ENCODE measurements at places on chromosomes 5 and 9.
A peak's percentile ranks its signal among the peaks of the same experiment; 100 is the strongest.

DNA sequence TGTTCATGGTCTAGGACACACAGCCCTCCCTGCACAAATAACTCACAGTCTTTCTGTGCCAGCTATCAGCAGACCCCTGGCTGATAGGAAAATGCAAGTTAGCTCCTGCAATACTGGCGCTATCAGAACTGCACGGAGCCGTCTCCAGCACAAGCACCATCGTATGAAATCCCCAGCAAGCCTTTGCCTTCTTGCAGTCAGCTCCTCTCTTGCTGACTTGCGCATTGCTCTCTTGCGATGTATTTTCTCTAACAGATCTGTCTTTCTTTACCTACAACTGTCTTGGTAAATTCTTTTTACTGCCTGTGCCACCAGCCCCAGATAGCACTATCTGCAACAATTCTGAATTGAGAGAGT is 25.1 kb upstream of the UGCG start:
- no peak for DNase-seq

DNA sequence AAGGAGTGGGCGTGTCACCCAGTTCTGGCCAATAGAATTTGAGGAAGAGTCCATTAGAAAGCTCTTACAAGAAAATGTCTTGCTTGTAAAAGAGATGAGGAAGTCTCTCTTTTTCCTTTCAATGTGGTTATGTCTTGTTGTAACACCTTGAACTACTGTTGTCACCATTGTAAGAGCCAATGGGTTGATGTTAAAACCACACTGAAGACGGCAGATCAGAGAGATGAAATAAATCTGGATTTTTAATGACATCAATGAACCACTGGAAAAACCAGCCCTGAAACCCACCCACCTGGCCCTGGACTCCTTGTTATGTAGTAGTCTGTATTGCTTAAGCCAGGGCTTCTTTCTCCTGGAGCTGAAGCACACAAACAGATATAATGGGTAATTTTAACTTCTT is 83.8 kb upstream of the ERCC6L2 start:
- DNase-seq = no peak

DNA sequence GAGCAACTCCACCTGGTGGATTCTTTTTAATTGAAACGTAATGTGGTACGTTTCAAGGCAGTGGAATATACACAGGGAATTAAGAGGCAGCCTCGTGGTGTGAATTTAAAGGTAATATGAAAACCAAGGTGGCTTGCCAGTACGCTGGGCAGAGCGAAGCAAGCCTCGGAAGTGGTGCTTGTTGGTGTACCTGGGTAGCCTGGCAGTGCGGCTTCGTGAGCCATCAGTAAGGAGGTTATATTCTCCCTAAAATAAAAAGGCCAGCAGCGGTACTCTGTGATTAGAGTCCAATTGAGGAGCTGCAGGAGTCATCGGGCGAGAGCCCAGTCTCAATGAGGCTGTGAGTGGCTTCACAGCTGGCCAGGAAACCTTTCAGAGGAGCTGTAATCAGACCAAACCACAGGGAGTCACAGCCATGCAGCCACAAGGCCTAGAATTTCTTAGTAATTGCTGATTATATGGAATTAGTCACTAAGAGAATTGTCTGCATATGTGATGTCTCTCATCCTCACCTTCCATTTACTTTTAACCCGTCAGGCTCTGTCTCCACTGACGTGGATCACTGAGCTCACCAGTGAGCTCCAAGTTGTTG is 57.7 kb downstream of the DCP2 start:
- DNase-seq = peak; percentile 76

GRCh38 chr5:166671811-166672210 is 1619.6 kb upstream of the WWC1 start:
- no peak for DNase-seq

DNA sequence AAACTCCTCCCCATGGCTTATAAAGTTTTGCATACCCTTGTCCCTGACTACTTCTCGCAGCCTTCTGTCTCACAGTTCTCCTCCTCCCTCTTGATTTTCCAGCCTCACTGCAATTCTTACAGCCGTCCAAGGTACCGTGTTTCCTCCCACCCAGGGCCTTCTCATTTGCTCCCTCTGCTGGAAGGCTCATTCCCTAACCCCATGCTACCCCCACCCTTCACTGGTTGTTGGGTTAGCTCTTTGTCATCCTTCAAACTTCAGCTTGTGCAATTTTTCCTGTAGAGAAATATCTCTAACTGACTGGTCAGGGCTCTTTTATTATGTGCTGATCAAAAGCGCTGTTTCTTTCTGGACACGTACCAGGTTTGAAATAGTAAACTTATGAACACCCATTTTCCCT is 329.2 kb downstream of the EBF1 start:
- no peak for DNase-seq

GRCh38 chr9:68495247-68495646 is 45.4 kb downstream of the TMEM252 start:
- DNase-seq = no peak

DNA sequence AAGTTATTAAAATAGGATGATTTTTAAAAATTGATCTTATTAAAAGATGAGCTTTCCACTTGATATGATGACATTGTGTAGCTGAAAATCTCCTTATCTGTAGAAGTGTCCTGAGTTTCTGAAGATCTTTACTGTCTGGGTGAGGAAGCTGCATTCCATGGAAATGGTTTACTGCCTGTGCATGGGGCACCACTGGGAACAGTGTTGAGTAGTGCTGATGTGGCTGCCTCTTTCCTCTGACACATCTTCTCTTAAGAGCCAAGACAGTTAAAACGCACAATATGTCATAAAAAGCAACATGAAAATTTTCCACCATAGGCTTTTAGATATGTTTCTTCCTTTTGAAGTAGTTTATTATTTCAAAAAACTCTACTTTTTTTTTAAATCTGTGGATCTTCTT is 24.6 kb downstream of the SECISBP2 start:
- DNase-seq = no peak

DNA sequence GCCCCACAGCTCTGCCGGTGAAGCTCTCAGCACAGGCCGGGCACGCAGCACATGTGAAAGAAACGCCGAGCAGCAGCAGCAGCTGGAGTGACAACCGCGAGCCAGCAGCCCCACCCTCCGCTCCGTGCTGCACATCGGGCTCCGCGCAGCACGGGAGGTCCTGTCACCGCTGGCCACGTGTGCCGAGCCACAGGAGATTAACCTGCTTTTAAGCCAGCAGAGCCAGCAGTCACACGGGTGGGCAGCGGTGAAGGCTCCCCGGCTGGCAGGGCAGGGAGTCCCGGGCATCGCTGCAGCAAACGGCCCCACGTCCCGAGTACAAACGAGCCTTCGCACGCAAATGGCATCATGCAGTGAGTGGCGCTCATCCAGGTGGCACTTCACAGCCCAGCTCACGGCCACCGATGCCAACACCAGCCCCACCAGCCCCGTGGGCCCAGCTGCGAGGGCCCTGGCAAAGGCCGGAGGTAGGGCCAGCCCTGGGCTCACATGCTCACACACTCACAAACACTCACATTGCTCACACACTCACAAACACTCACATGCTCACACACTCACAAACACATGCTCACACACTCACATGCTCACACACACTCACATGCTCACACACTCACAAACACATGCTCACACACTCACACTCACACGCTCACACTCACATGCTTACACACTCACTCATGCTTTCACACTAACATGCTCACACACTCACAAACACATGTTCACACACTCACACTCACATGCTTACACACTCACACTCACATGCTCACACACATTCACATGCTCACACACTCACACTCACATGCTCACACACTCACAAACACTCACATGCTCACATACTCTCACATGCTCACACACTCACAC is 11.1 kb downstream of the CCDC187 start:
- DNase-seq = no peak

GRCh38 chr5:67154556-67155206 is 41.9 kb downstream of the CD180 start:
- DNase-seq = no peak

DNA sequence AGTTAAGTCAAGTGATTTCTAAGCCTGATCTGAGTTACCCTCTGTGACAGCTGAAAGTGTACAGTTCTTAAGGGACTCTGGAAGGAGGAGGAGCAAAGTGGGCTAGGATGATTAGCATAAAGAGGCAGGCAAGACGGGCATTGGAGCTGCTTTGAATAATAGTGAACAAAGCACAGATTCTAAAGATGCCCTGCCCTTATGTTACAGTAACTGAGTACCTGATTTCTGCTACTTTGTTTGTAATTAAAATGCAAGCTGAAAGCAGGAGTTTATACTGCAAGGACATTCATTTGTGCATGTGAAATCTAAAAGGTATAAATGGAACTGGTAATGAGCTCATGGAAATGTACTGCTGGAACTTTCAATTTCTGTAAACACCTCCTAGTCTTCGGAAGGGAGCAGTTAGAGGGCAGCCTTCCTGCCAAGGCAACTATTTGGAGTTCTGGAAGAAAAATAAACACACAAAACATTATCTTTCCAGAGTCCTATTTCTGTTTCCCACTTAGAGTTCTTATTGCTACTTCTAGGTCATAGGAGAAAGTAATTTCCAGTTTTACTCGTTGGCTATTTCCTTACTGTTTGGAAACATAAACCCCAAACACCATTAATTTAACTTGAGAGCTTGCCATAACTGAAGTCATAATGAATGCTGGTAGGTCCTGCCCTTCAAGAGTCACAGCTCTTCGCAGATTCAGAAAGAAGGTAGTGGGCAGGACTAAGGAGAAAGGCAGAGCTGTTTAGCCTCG is at the start of gene RANBP3L:
RANBP3L (minus strand) TSS at position 45 of the 746 bp plus-strand sequence. CDS start 486 bp downstream, outside the sequence.
- DNase-seq = no peak

DNA sequence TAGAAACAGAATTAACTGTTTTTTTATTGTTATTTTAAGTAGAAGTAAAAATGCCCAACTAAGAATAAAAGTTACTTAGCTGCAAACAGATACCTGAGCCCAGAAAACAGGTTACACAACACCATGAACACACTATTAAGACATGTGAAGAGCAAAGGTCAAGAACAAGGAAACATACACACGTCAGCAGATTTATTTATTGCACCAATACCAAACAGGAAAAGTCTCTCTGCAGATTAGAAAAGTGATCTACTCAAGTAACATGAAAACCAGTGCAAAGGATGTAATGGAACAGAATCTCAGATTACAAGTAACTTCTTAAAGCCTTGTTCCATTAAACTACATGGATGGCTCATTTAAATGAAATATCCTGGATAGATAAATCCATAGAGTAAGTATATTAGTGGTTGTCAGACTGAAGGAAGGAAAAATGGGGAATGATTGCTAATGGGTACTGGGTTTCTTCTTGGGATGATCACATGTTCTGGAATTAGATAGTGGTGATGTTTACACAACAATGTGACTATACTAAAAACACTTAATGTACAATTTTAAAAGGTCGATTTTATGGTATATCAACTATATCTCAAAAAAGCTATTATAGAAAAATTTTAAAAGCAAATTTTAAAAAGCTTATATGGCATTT is 6.1 kb downstream of the SAR1B start:
- DNase-seq = no peak

- no peak for DNase-seq
Observed at GRCh38 chr9:132985489-132985888, 7.0 kb downstream of the GFI1B start.

- no peak for DNase-seq
Observed at GRCh38 chr5:16883176-16883575, 52.9 kb downstream of the MYO10 start.

GRCh38 chr5:144191998-144192397 is 21.3 kb downstream of the KCTD16 start:
- DNase-seq = peak; percentile 43

- DNase-seq = no peak
Observed at GRCh38 chr5:55146080-55146479, 13.9 kb upstream of the GPX8 start.

DNA sequence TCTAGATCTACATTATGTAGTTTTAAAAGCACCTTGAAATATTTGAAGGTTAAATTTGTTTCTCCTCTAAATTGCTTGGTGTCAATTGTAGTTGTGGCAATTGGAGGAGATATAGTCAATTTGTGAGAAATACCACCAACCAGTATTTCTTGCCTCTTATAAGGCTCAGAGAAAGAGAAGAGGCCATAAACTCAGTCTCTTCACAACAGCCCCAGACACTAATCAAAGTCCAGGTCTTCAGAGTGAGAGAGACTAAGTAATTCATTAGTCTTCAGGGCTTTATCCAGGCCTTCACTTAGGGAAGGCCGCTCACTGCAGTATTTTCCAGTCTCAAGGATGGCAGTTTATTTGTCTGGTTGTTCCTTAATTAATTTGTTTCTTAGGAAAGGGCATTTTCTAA is 168.0 kb upstream of the RGMB start:
- DNase-seq = no peak

GRCh38 chr5:54360089-54360488 is 49.7 kb upstream of the ARL15 start:
- DNase-seq = no peak

Data from BJ (cell line).